Common myeloid progenitor, CD34-positive (primary cell): ENCODE measurements at places on chromosomes 7 and 10.

- no peak for DNase-seq
- no peaks in the 10 kb centered on the region for H3K4me1 ChIP-seq
- no peaks in the 10 kb centered on the region for H3K27me3 ChIP-seq
- no peak overlapping the region for H3K27ac ChIP-seq
- no peak overlapping the region for H3K4me3 ChIP-seq
These were observed 19.8 kb downstream of the HACD1 start for GRCh38 chr10:17597386-17597785.

DNA sequence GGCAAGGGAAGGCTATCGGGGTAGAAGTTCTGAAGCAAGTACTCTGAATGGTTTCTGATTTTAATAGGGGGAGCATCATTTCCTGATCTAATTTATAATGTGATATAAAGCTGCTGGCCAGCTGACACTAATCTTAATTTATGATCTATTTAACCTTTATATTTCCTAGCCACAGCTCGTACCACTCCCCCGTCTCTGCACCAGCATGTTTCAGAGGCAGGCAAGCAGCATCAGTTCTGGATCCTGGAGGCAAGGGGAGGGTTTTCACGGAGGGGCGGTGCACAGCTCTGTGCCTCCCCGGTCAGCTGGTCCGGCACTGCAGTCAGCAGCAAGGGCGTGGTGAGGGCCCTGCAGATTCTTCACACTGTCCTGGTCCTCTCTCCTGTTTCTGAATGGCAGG is 30.0 kb downstream of the MGMT start:
- no peak for DNase-seq
- no peak overlapping the region for H3K4me3 ChIP-seq
- H3K36me3 ChIP-seq: peaks cover 24% of the 10 kb centered on the region
- H3K27me3 ChIP-seq: no peaks in the 10 kb centered on the region
- H3K27ac ChIP-seq: no peak overlapping the region

- no peak overlapping the region for H3K4me3 ChIP-seq
- no peaks in the 10 kb centered on the region for H3K36me3 ChIP-seq
- no peaks in the 10 kb centered on the region for H3K27me3 ChIP-seq
- no peak overlapping the region for H3K27ac ChIP-seq
- DNase-seq: no peak
- no peaks in the 10 kb centered on the region for H3K4me1 ChIP-seq
These were observed 46.1 kb upstream of the SEPTIN7 start for GRCh38 chr7:35754741-35755140.

- no peaks in the 10 kb centered on the region for H3K27me3 ChIP-seq
- peak; percentile 78 for DNase-seq
- peaks cover 49% of the 10 kb centered on the region for H3K4me1 ChIP-seq
- no peaks in the 10 kb centered on the region for H3K36me3 ChIP-seq
- H3K27ac ChIP-seq: peak within 1 kb of the TSS; percentile 76
- peak within 1 kb of the TSS; percentile 54 for H3K4me3 ChIP-seq
These were observed at the start of gene GPR141 for GRCh38 chr7:37683246-37684120. TSS of gene GPR141 (plus strand) at chr7:37683766. CDS start at chr7:37740394, 56,628 bp downstream.
